ENCODE measurements at places on chromosomes 13 and 19. TPM values are rescaled to one million over a fixed set of nuclear protein-coding genes. Genes with fewer than 3 reads are reported as not detected.

The PGLYRP2 gene
- total RNA-seq, result not detected

The TEX30 gene
- 34.2 TPM for total RNA-seq

The CHST8 gene
- under 0.01 TPM for total RNA-seq

The PLA2G4C gene
- total RNA-seq, result 33.7 TPM

The APOC1 gene
- 0.91 TPM for total RNA-seq

The TEX101 gene
- not detected for total RNA-seq

The C5AR2 gene
- not detected for total RNA-seq

The LPAR2 gene
- 0.30 TPM for total RNA-seq

The CYP4F3 gene
- total RNA-seq, result not detected

The PPP1R37 gene
- 26.6 TPM for total RNA-seq

The ADGRE3 gene
- total RNA-seq, result not detected

The IFT88 gene
- 10.3 TPM for total RNA-seq

The SBK2 gene
- not detected for total RNA-seq

The C19orf38 gene
- 0.76 TPM for total RNA-seq

The LIM2 gene
- total RNA-seq, result not detected

The CEACAM5 gene
- not detected for total RNA-seq

The ACTMAP gene
- total RNA-seq, result under 0.01 TPM

The IFNL1 gene
- not detected for total RNA-seq

The MYO1F gene
- not detected for total RNA-seq

The ZNF14 gene
- total RNA-seq, result 5.3 TPM

The ACP4 gene
- total RNA-seq, result not detected

The PRKCG gene
- total RNA-seq, result not detected

The ELAVL3 gene
- total RNA-seq, result not detected

The RFPL4A gene
- under 0.01 TPM for total RNA-seq

The TMEM59L gene
- 0.15 TPM for total RNA-seq

The PALM3 gene
- total RNA-seq, result not detected

The NOTCH3 gene
- total RNA-seq, result 2.9 TPM

The COG3 gene
- 29.6 TPM for total RNA-seq

The SPTBN4 gene
- under 0.01 TPM for total RNA-seq

Measured in epithelial cell of umbilical artery (primary cell).